OCI-LY7 (cell line): ENCODE measurements at places on chromosomes 7 and 10. TPM values are rescaled to one million over a fixed set of nuclear protein-coding genes. Genes with fewer than 3 reads are reported as not detected.

DNA sequence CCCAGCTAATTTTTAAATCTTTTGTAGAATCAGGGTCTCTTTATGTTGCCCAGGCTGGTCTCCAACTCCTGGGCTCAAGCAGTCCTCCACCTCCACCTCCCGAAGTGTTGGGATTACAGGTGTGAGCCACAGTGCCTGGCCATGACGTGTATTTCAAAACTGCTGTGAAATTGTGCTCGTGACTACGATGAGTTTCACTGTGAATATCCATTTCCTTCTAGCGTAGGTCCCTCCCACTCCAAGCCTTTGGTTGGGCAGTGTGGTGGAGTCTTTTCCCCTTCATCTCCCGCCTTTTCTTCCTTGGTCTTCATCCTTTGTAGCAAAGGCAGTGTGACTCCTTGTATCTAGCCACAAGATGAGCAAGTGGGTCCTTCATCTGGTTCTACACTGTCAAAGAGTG, 56.2 kb downstream of the CUL1 start:
- no peak for DNase-seq

GRCh38 chr10:105843786-105844185, 1202.7 kb downstream of the SORCS3 start:
- DNase-seq, result no peak

- no peak for DNase-seq
These were observed 29.0 kb upstream of the ZNF862 start for GRCh38 chr7:149809215-149809614.

DNA sequence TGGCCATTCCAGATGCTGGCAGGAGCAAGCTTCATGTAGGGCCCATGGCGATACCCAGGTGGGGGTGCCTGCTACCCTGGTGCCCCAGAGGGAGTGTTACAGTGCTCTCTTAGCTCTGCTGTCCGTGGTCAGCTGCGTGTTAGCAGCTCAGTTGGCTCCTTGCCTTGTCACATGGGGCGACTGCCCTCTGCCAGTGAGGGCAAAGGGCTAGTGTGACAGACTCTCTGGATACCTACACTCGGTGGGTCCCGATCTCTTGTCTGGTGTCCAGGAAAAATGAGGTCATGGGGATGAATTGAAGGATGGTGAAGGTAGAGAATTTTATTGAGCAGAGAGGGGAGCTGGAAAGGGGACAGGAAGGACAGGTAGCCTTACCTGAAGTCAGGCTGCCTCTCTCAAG, 152.2 kb downstream of the CYP26A1 start:
- DNase-seq, result no peak

GRCh38 chr10:25176421-25176968, 1.7 kb downstream of the GPR158 start:
- DNase-seq, result no peak

GRCh38 chr10:44471410-44471809, 86.5 kb upstream of the CXCL12 start:
- no peak for DNase-seq

Gene NOLC1
- total RNA-seq, result 131 and 152 TPM in 2 replicates

DNA sequence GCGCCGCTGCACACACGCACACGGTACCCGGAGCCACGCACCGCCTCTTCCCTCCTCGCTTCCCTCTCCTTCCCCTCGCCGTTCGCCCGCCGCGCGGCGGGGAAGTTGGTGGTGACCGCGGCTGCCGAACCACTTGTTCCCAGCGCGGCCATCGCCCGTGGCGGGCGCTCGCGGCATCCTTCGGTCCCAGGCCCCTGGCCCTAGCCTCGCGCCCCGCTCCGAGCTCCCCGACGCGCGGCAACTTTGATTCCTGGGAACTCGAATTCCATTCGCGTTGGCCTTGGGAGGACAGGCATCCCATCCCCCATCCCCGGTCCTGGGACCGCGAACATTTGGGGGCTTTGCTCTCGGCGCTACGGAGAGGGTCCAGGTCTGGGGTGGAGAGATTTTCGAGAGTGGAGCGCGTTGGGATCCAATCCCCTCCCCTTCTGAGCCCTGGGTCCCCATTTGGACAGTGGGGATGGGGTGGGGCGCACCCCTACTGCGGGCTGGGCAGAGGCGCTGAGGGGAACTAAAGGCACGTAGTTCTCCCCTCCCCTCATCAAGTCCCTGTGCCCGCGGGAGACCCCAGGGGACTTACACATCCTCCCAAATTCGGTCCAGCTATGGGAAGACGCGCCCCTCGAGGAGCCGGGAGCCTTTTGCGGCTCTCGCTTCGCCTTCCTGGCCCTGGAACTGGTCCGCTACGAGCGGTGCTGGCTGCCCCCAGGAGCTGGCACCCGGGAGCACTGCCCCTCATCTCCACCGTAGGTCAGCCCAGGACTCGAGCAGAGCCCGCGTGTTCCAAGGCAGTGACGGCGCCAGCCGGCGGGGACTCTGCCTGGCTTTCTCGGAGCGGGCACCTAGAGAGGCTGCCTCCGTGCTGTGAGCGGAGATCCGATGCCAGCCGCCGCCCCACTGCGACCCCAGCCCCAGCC, 834 bp downstream of the CDH23 start:
- DNase-seq, result no peak

Gene SPDYE2B
- total RNA-seq, result not detected in 2 replicates

DNA sequence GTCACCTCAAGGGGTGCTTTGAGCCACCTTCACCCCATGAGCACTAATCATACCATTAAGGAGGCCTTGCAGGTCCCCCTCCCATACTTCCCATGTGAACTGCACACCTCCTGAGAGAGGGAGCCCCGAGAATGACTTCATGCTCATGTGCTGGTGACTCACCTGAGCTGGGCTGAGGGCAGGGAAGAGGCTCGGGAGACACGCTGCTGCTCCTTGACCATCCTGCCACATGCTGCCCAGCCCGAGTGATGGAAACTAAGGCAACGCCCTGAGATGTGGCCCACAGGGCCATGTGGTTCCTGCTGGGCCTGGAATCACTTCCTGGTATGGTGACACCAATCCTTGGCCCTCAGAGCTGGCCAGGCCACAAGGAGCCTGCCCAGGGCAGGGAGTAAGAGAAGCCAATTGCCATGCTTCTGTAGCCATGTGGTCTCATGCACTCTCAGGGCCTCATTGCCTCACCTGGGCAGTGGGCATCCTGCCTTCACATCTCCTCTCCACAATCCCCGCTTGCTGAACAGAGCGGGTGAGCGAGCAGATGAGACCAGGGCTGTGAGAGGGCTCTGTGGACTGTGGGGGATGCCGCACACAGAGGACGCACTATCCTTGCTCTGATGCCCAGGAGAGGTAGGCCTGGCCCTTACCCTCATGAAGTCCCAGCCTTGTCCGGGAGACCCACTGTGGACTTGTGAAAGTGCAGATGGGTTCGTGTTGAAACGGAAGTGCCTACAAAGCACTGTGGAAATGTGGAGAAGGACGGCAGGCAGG, 18.3 kb upstream of the PPIF start:
- DNase-seq, result no peak

- no peak for DNase-seq
These were observed 14.9 kb upstream of the MRPS24 start for GRCh38 chr7:43884209-43884608.

DNA sequence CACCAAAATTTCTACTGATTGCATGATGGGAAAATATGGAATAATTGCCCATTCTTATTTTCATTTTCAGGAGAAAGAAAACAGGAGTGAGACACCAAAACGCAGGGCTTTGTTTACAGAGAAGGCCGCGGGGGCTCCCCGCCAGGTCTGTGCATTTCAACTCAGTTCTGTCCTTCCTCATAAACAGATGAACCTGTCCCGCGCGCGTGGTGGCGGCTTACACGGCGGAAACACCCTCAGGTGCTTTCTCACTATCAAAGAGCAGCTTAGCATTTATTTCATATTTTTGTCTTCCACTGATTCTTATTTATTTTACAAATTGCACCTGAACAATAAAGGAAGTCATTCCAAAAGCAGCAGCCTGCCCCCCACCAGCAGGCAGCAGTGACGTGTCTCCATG, 579.4 kb downstream of the PTPRN2 start:
- DNase-seq, result no peak

DNA sequence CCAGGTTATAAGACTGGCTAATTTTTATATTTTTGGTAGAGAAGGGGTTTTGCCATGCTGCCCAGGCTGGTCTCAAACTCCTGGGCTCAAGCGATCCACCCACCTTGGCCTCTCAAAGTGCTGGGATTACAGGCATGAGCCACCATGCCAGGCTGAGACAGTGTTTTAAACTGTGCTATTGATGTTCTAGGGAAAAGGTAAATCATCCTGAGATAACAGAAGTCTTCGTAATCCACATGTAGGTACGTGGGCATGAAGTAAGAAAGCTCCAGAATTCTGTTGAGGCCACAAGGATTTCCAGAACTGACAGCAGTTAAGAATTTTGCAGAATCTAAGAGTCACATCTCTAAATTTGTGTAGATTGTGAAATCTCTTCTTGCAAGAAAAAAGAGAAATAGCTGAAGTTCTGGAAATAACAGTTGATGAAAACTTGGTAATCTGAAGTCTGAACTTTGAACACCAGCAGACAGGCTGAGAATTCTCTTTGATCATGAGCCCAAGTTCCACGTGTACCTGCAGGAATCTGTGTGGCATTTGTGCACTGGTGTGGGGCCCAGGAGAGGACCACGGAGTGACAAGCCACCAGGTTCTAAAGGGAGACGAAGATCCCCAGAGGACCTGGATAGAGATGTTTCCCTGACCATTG, 24.6 kb downstream of the C7orf33 start:
- DNase-seq, result no peak

Gene MSS51
- 4.2 and 4.4 TPM in 2 replicates for total RNA-seq

- DNase-seq, result peak; percentile 21
These were observed 11.9 kb downstream of the TMEM106B start for GRCh38 chr7:12222889-12223579.

- no peak for DNase-seq
These were observed 72.8 kb upstream of the PITRM1 start for GRCh38 chr10:3245395-3245794.

- DNase-seq, result no peak
These were observed 4.9 kb downstream of the ZDHHC16 start for GRCh38 chr10:97450828-97451227.
